Right ventricle myocardium inferior (tissue), 1 donor: ENCODE measurements at places on chromosomes 1 and 21. TPM values are rescaled to one million over a fixed set of nuclear protein-coding genes. Genes with fewer than 3 reads are reported as not detected.

Gene OPTC
- total RNA-seq = not detected

Gene SPRR2E
- not detected for total RNA-seq

Gene OVAAL
- total RNA-seq = 2.0 TPM

Gene UMODL1
- total RNA-seq = not detected

Gene TMEM82
- total RNA-seq = not detected

Gene BEND5
- total RNA-seq = 4.6 TPM

Gene PRUNE1
- 42.1 TPM for total RNA-seq

Gene ATP1A4
- not detected for total RNA-seq

Gene NCF2
- total RNA-seq = 6.7 TPM

Gene EDARADD
- 1.6 TPM for total RNA-seq

Gene C1orf216
- total RNA-seq = 9.8 TPM

Gene VAV3
- total RNA-seq = 1.7 TPM
